ENCODE measurements at places on chromosomes 4 and X.

GRCh38 chrX:53234484-53234883 is 9.5 kb upstream of the KDM5C start:
- no peak for DNase-seq

DNA sequence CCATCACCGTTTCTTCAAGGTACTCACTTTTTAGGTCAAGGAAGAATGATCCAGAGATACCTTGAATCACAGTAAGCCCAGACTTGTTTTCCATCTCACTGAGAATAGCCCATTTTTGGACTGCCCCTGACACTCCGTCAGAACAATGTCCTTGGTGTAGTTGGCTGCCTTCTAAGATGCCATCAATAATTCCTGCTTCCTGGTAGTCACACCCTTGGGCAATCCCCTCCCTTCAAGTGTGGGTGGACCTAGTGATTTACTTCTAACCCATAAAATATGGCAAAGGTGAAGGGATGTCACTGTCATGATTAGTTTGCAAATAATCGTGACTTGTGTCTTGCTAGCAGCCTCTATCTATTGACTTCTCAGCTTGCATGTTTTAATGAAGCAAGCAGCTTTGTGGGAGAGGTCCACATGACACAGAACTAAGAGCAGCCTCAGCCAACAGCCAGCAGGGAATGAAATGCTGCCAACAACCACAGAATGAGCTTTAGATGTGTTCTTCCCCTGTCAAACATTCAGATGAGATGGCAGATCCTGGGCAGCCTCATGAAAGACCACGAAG is 20.0 kb upstream of the KLHL34 start:
- no peak for DNase-seq

- DNase-seq: no peak
Observed at GRCh38 chrX:35562395-35562794, 235.7 kb upstream of the MAGEB16 start.

DNA sequence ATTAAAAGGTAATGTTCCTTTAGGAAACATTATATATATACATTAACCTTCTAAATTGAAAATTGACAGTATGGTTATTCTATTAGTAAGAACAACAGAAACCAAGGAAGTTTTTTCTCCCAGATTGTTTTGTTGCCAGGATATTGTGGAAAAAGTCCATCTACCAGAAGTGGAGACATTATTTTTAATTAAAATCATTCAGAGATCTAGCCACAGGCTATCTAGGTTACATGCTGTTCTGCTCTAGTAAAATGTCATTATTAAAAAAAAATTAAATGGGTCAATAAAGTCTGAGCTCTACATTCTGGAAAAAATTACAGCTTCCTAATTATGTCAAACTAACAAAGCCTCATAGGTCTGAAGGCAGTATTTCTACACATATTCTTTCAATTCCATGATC is 74.3 kb downstream of the NSG1 start:
- DNase-seq: no peak

- no peak for DNase-seq
Observed at GRCh38 chr4:80295826-80296225, 29.4 kb downstream of the FGF5 start.

DNA sequence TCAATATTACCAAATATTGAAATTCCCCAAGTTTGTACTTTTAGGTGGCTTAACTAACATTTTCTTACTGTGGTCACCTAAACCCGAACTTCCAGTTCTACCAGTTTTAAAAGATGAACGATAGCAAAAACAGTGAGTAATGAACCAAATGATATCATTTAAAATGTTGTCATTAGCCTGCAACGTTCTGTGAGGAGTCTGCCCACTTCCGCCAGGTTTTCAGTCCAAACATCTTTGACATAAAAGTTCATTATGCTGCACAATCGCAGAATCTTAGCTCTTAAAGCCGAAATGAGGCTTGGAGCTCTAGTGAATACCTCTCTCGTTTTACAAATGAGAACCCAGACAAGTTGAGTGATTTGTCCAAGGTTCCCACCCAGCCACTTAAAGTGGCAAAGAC is 762 bp downstream of the PIGA start:
- no peak for DNase-seq

- no peak for DNase-seq
Observed at GRCh38 chr4:186724058-186724863, 605 bp upstream of the FAT1 start.

GRCh38 chr4:183588169-183588675 is 70.8 kb downstream of the RWDD4 start:
- DNase-seq: no peak

- no peak for DNase-seq
Observed at GRCh38 chr4:174672276-174672675, 150.0 kb upstream of the HPGD start.

GRCh38 chr4:159049780-159050375 is 53.0 kb upstream of the RAPGEF2 start:
- no peak for DNase-seq

DNA sequence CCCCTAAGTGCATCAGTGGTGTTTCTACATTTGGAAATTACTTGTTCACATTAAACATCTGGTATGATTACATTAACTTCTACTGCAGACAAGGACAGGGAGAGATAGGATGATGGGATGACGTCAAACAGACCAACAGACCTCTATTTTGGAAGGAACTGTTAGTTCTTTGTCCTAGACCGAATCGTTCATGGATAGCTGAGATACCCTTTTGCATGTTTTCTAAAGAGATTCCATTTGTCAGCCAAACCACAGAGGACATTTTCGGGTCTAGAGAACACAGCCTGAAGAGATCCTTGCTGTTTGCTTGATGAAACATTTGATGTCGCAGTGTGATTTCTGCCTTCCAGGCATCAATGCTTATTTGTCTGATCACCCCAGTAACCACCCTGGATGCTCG is 27.7 kb downstream of the CHST7 start:
- no peak for DNase-seq

DNA sequence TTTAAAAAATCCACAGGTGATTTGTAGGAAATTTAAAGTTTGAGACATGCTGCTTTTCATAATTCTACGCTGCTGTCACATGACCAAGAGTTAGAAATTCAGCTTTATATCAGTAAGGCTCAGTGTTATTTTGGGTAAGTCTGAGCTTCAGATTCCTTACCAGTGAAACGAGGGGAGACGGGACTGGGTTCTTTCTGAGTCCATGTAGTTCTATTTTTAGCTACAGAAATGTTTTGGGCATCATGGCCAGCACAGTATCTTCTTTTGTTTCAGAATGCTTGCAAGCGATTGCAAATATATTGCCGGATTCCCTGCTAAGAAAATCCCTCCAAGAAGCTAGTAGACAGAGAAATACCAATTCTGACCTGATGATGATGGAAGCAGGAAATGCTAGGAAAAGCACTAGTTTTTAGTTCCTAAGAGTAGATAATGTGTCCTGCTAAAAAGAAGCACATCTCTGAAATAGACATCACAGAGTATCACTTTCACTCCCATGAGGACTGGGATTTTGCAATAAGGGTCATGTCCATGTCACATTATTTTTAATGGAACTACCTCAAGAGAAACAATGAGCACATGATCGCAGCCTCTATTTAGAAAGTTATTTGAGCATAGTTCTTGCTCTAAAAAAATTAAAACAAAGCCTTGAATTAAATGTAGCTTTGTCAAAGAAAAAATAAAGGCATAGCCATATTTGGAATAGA is 10.9 kb downstream of the ATP1B4 start:
- DNase-seq: no peak

DNA sequence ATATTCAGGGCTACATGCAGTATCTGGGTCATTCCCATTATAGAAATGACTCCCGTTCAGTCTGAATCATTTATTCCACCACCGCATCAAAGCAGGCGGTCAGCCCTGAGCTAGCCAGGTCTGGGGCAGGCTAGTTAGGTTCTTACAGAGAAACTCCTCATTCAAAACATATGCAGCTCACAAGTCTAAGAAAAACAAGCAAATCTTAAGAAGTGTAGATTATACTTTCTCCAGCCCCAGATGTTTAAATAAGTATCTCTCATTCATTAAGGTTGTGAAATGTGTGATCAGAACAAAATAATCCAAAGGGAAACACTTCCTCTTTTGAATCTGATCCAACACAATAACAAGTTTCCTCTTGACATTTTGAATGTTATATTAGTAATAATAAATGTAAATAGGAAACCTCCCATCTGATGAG is 441.9 kb downstream of the INPP4B start:
- DNase-seq: no peak

DNA sequence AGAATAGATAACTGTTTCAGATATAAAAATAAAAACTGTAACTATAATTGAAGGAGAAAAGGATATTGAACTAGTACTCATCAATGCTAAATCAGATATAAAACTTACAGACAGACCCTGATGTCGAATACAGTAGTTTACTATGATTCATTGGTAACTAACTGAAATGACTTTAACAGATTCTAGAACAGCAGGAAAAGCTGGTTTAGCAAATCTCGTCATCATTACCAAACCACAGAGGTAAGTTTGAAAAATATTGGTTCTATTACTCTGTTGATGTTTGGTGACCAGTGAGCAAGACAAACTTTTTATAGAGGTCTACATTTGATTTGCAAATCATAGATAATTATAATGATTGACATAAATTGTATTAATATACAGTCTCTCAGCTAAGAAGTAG is 551.4 kb upstream of the ADGRL3 start:
- no peak for DNase-seq

DNA sequence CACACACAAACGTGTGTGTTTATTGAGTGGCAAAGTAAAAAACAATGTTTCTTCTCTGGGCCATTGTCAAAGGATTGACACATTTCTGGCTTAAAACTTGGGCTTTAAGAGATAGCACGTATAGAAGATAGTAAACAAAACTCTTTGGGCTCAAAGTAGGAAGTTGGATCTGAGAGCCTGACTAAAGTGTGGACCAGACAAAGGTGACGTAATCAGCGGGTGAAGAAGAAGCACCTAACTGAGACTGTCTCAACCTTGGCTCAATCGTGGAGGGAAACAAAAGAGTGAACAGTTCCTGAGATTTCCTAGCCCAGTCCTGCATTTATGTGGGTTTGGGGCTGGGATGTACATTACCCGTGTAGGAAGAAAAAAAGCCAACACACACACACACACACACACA is 13.7 kb downstream of the PFKFB1 start:
- no peak for DNase-seq

- DNase-seq: no peak
Observed at GRCh38 chr4:118981839-118982381, 93.3 kb downstream of the SYNPO2 start.

GRCh38 chr4:151850791-151851213 is 90.0 kb upstream of the GATB start:
- DNase-seq: no peak

DNA sequence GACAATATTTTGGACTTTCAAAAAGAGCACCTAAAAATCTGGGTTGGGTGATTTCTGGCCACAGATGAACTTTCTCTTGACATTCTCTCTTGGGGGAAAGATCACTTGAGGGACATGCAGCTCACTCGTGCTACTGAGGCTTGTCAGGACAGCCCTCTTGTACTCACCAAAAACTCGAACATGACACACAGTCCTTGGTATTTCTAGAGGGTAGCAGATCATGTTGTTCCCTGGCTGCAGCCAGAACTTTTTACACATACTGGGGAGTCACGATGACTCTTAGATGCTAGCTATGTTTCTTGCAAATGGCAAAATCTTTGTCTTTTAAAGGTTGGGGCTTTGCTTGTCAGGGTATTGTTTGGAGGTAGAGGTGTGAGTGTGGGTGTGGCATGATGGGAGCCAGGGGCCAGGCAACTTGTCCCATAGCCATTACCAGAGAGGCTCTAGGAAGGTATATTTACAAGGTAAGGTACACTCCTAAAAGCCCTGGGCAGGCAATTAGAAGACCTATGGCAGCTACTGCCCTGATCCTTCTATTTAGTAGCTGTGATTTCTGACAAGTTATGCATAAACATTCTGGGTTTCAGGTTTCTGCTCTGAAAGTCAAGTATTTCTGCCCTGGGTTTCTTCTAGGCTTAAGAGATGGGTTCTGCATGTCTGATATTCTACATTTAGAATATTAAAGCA is 241.7 kb upstream of the TLL1 start:
- DNase-seq: no peak

- no peak for DNase-seq
Observed at GRCh38 chr4:142318280-142318679, 527.8 kb downstream of the INPP4B start.

DNA sequence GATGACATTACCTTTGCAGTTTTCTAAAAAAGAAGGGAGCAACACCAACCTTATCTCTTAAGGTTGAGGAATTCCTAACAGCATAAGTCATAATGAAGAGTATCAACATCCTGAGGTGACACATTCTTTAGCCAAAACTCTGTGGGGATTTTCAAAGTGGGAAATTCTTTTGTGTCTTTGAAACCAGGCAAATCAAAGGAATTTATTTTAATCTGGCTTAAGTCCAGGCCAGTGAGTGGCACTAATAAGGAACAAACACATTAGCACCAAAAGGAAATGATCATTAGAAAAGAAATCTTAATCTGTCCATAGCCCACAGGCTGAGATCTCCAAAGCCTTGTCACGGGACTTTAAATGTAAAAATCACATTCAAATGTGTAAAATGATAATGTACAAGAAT is 110.1 kb downstream of the LARP7 start:
- no peak for DNase-seq

GRCh38 chr4:16900325-16900724 is 1.9 kb upstream of the LDB2 start:
- no peak for DNase-seq

DNA sequence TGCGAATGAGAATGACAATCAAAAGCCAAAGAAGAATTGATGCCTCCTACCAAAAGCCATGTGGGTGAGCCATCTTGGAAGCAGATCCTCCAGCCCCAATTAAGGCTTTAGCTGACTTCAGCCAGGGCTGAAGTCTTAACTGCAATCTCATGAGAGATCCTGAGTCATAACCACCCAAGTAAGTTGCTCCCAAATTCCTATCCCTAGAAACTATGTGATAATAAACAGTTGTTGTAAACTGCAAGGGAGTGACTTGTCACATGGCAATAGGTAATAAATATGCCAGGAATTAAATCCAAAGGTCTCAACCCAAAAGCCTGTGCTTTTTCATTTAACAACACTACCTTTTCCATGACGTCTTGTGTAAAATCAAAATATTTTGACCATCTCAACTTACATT is 154.2 kb upstream of the TBL1X start:
- no peak for DNase-seq

DNA sequence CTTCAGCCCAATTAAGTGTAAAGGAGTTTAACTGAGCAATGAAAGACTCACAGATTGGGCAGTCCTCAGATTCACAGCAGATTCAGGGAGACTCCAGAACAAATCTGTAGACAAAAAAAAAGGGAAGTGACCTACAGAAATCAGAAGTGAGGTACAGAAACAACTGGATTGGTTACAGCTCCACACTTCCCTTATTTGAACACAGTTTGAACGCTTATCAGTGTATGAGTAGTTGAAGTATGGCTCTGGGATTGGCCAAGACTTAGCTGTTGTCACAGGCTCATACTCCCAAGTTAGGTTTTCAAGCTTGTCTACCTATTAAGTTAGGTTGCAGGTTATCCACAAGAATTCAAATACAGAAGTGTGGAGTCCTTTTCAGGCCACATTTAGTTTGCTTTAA is 112.4 kb upstream of the ELOVL6 start:
- no peak for DNase-seq
